ENCODE measurements at places on chromosomes 16 and 17. TPM values are rescaled to one million over a fixed set of nuclear protein-coding genes. Genes with fewer than 3 reads are reported as not detected.

- DNase-seq, result peak; percentile 62
Measured at GRCh38 chr17:13266606-13267005, 248.8 kb upstream of the ELAC2 start.

DNA sequence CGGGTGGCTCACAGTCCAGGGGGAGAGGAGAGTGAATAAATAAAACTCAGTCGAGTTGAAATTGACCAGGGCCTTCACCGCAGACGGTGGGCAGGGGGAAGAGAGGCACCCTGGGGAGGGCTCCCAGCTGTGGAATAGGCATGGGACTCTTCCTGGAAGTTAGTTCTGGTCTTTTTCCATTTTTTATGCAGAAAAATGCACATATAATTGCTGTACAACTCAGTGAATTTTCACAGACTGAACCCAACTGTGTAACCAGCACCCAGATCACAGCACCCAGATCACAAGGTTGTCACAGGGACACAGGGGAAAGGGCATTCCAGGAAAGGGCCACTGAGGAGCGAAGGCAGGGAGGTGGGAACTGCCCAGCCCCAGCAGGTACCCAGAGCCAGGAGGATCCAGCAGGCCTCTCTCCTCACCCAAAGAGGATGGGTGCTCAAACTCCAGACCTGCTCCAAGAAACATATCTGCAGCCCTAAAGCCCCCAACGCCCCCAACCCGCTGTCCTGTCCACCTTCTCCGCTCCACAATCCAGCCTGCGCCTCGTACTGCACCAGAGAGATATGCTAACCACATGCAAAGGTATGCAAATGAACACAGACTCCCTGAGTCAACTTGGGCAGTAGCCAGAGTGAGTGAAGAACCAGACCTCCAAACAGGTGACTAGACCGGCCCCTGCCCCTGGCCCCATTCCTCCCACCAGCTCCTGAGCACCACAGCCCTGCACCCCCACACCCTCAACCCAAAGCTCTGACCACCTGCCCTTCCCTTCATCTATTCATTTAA, 29.1 kb upstream of the EIF1 start:
- DNase-seq, result no peak

DNA sequence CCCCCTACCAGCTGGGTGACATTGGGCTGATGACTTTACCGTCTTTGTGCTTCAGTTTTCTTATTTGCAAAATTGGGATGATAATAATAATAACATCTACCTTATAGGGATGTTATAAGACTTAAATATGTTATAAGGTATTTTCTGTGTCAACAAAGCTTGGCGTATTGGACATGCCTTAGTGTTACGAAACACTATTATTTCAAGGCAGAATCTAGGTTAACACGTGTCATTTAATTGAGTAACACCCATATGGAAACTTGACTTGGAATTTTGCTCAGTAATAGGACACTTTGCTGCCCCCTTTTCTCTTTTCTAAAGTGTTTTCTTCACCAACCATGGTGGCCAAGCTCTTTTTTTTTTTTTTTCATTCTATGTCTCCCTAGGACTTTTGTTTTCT, 294.2 kb upstream of the SALL1 start:
- no peak for DNase-seq

- no peak for DNase-seq
Measured at GRCh38 chr17:35867574-35867973, 1.1 kb downstream of the HEATR9 start.

ZFHX3 gene
- 2.3 TPM for total RNA-seq

SDR42E1 gene
- total RNA-seq, result not detected
